ENCODE measurements at places on chromosomes 1 and 21.

DNA sequence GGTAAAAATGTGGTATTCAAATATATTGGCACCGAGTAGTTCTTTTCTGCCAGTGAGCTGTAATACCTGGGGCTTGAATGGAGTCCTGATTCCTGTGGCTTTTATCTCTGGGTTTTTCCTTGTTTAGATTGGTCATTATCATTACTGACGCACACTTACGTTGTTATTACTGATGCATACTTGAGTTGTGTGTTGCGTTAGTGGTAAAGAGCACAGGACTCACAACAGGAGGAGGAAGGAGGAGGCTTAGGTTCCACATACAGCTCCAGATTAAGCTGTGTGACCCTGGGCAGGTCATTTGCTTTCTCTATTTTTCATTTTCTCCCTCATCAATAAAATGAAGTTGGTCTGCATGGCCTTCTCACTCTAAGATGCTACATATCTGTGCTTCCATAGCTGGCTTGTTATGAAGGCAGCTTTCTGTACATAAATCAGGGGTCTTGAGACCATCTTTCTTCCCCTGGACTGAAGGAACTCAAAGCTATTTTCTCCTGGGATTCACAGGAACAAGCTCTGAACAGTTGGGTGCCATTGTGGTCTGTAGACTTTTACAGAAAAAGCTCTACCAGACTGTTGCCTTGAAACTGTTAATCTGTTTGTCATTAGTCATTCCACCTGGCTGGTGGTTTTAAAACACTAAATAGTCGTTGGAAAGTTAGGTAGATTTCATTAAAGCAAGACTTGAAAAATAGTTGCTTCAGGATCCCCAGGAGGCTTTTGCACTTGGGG lies 5.6 kb downstream of the ARID1A start:
- no peak for DNase-seq

DNA sequence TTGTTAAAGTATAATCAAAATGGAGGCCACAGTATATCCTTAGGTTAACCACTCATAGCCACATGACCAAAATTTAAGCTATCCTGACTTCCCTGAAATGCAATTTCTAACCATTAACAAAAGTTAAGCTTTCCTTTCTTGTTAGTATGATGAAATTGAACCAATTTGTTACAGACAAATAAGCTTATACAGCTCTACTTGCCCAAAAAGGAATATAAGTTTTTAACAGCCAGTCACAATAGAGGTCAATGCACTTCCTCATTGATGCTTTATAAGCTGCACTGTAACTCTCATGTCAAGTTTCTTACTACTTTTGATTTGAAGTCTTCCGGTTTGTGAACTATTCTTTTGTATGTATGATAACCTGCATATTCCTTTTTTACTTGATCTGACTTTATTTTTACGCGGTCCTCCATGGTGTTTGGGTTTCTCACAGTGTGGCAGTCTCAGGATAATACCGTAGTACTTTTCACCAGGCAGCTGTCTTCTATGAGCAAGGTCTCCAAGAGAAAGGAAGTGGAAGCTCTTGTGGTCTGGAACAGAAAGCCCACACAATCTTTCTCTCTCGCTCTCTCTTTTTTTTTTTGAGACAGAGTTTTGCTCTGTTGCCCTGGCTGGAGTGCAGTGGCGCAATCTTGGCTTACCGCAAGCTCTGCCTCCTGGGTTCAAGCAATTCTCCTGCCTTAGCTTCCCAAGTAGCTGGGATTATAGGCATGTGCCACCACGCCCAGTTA lies 331.6 kb downstream of the SRGAP2C start:
- DNase-seq: no peak

- no peak for DNase-seq
These were observed 4.7 kb downstream of the LDLRAD2 start for GRCh38 chr1:21816602-21817302.

DNA sequence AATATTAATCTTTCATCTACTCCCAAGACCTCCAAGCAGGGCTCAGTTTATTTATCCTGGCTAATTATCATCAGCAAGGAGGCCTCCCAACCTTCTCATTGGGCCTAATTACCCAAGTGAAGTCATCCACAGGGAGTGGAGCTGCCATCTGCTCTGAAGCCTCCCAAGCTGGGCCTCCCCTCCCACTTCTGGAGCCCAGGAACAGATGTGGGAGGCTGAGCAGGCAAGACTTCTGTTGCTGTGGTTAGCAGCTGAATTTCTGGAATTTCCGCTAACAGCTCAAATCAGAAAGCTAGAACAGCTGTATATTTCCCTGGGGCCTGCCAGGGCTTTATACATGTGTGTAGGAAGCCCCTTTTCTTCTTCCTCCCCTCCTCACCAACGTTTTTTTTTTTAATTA lies 127.5 kb downstream of the UCK2 start:
- no peak for DNase-seq

DNA sequence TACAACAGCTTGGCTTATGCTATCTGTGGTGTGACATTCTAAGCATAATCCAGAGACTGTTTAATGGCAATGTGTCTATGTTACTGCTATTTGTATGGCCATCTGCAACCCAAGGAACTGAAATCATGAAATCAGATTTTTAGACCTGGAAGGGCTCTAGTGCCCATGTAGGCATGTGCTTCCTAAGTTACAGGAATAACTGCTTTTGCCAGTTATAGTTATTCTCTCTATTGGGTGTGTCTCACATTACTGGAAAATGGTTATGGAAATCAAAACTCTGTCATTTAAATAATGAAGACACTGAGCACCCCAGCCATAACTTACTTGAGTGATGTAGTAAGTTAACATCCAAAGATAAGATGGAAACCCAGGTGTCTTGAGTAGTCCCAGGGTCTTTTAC lies 12.6 kb upstream of the JUN start:
- DNase-seq: no peak

GRCh38 chr1:223228931-223229528 lies 86.0 kb upstream of the TLR5 start:
- no peak for DNase-seq

- no peak for DNase-seq
These were observed 46.2 kb upstream of the DAB1 start for GRCh38 chr1:57470036-57470435.

GRCh38 chr1:41557751-41558455 lies 73.4 kb upstream of the EDN2 start:
- DNase-seq: no peak

- DNase-seq: no peak
These were observed 227.7 kb upstream of the IRF2BP2 start for GRCh38 chr1:234837713-234838112.

DNA sequence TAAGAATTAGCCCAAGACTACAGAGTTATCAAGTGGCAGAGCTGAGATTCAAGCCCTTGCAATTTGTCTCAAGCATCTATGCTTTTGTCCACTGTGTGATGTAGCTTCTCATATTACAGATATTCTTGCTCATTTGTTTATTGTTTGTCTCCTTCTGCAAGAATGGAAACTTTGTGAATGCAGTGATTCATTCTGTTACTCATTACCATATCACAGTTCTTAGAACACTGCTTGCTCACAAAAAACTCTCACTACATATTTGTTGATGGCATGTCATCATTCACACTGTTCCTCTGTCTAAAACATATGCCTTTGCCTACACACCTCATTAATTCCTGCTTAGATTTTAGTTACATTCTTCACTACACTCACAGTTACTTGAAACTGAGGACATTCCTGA lies 1198.9 kb downstream of the PLA2G4A start:
- DNase-seq: no peak

DNA sequence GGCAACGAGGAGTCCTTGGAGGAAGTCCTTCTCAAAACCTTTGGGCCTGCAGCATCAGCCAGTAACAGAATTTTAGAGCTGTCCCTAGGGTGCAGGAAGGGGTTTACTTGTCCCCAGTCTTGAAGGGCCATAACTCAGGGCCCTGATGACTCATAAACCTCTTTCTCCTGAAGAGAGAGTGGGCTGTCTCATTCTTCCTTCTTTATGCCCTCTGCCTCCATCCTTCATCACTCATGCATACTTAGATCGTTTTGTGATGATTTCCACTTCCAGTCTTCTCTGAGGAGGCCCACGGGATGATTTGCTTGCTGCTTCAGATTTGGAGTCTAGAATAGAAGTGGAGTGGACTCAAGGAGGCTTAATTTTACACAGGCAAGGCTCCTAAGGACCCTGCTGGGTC lies 60.2 kb downstream of the NDUFS5 start:
- no peak for DNase-seq

DNA sequence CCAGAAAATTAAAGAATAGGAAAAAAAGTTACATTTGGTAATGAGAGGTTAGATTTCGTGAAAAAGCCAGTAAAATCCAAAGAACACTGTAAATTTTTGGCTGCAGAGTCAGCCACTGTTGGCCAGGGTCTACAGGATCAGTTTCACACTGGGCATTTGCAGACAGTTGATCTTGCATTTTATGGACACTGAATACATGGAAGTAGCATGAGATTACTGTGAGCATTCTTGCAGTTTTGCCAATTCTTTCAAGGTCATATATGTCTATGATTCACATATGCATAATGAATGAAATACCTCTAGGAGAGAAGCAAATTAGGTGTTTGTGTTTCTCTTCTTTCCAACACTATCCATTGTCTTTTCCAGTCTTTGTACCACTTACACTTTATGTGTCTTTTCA lies 200.8 kb upstream of the DPYD start:
- no peak for DNase-seq

DNA sequence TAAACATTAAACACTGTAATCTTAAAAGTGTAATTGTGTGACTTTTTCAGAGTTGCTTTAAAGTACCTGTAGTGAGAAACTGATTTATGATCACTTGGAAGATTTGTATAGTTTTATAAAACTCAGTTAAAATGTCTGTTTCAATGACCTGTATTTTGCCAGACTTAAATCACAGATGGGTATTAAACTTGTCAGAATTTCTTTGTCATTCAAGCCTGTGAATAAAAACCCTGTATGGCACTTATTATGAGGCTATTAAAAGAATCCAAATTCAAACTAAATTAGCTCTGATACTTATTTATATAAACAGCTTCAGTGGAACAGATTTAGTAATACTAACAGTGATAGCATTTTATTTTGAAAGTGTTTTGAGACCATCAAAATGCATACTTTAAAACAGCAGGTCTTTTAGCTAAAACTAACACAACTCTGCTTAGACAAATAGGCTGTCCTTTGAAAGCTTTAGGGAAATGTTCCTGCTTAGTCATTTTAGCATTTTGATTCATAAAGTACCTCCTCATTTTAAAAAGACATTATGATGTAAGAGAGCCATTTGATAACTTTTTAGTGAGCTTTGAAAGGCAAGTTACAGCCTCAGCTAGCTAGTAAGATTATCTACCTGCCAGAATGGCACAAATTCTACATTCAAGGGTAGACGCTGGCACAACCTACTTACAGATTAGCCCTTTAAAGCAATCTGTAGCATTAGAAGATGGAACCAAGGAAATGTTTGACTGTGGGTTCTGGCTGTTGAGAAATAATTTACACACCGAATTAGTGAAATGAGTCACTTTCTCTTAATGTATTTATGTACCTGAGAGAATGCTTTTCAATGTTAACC lies 9.4 kb downstream of the SOD1 start:
- DNase-seq: no peak

GRCh38 chr21:37986751-37987399 lies 70.6 kb upstream of the KCNJ6 start:
- DNase-seq: no peak

- no peak for DNase-seq
These were observed 1.7 kb downstream of the BTG2 start for GRCh38 chr1:203306965-203307541.
